ENCODE measurements at places on chromosomes 3 and 15. TPM values are rescaled to one million over a fixed set of nuclear protein-coding genes. Genes with fewer than 3 reads are reported as not detected.

DNA sequence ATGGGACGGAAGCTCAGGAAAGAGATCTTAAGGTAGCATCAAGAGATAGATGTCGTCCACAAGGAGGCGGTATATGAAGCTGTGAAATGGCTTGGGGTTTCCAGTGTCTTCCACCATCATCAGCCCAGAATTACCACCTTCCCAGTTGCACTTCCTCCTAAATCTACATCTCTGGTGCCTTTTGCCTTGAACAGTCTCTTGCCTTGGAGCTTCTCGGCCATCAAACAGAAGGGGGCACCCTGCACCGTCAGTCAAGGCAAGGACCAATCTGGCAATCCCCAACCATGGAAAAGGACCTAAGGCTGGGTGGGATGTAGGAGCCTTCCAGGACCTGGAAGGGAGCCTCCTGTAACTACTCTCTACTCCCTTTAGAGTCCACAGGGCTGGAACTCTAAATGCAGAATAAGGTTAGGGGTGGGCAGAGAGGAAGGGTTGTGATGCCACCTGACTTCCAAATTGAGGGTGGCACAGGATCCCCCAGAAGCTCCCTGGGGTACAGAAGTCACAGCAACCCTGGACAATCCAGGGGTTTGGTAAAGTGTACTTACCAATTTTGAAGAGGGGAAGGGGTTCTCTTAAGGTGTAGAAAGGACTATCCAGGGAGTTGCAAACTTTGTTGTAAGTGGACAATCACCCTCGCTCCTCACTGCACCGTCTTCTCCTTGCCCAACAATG lies 1.0 kb upstream of the RYR3 start:
- H3K27ac ChIP-seq = no peak overlapping the region
- H3K4me1 ChIP-seq = peaks cover 5% of the 10 kb centered on the region
- no peaks in the 10 kb centered on the region for H3K27me3 ChIP-seq

- H3K4me1 ChIP-seq = no peaks in the 10 kb centered on the region
- no peak overlapping the region for H3K27ac ChIP-seq
- H3K4me3 ChIP-seq = no peak overlapping the region
- no peaks in the 10 kb centered on the region for H3K27me3 ChIP-seq
Observed at GRCh38 chr3:18245721-18246120, 179.4 kb downstream of the SATB1 start.

GRCh38 chr15:87843312-87843711 lies 413.2 kb downstream of the NTRK3 start:
- no peak overlapping the region for H3K27ac ChIP-seq
- DNase-seq = no peak
- H3K4me1 ChIP-seq = no peaks in the 10 kb centered on the region
- no peaks in the 10 kb centered on the region for H3K36me3 ChIP-seq
- no peak overlapping the region for H3K4me3 ChIP-seq

- no peak overlapping the region for H3K4me3 ChIP-seq
- H3K4me1 ChIP-seq = no peaks in the 10 kb centered on the region
- no peak for DNase-seq
- H3K27me3 ChIP-seq = no peaks in the 10 kb centered on the region
- H3K36me3 ChIP-seq = no peaks in the 10 kb centered on the region
Observed at GRCh38 chr3:127392156-127392490, 104.3 kb upstream of the PRR20G start.

GRCh38 chr3:196142202-196142956 lies 60.5 kb upstream of the TFRC start:
- H3K4me1 ChIP-seq = no peaks in the 10 kb centered on the region
- H3K4me3 ChIP-seq = no peak overlapping the region
- no peak overlapping the region for H3K27ac ChIP-seq
- no peaks in the 10 kb centered on the region for H3K27me3 ChIP-seq
- H3K36me3 ChIP-seq = no peaks in the 10 kb centered on the region

GRCh38 chr15:25391971-25392721 lies 46.7 kb downstream of the UBE3A start:
- no peak overlapping the region for H3K4me3 ChIP-seq
- H3K4me1 ChIP-seq = no peaks in the 10 kb centered on the region
- no peak for DNase-seq
- H3K27ac ChIP-seq = no peak overlapping the region

GRCh38 chr3:136535906-136536305 lies 216.3 kb downstream of the STAG1 start:
- H3K4me3 ChIP-seq = no peak overlapping the region
- H3K27ac ChIP-seq = no peak overlapping the region
- DNase-seq = no peak
- H3K36me3 ChIP-seq = no peaks in the 10 kb centered on the region

- H3K4me3 ChIP-seq = no peak overlapping the region
- H3K27me3 ChIP-seq = no peaks in the 10 kb centered on the region
- no peaks in the 10 kb centered on the region for H3K36me3 ChIP-seq
- peak; percentile 60 for DNase-seq
- H3K4me1 ChIP-seq = no peaks in the 10 kb centered on the region
Observed at GRCh38 chr15:28977377-28978010, 91.7 kb downstream of the APBA2 start.

GRCh38 chr3:141288336-141288990 lies 56.8 kb downstream of the PXYLP1 start:
- no peak overlapping the region for H3K27ac ChIP-seq
- H3K4me3 ChIP-seq = no peak overlapping the region
- H3K4me1 ChIP-seq = peaks cover 23% of the 10 kb centered on the region
- H3K36me3 ChIP-seq = peaks cover 14% of the 10 kb centered on the region

- DNase-seq = no peak
- no peak overlapping the region for H3K4me3 ChIP-seq
- no peaks in the 10 kb centered on the region for H3K4me1 ChIP-seq
- no peaks in the 10 kb centered on the region for H3K36me3 ChIP-seq
- H3K27ac ChIP-seq = no peak overlapping the region
- no peaks in the 10 kb centered on the region for H3K27me3 ChIP-seq
Observed at GRCh38 chr3:44277925-44278324, 36.2 kb downstream of the TOPAZ1 start.

DNA sequence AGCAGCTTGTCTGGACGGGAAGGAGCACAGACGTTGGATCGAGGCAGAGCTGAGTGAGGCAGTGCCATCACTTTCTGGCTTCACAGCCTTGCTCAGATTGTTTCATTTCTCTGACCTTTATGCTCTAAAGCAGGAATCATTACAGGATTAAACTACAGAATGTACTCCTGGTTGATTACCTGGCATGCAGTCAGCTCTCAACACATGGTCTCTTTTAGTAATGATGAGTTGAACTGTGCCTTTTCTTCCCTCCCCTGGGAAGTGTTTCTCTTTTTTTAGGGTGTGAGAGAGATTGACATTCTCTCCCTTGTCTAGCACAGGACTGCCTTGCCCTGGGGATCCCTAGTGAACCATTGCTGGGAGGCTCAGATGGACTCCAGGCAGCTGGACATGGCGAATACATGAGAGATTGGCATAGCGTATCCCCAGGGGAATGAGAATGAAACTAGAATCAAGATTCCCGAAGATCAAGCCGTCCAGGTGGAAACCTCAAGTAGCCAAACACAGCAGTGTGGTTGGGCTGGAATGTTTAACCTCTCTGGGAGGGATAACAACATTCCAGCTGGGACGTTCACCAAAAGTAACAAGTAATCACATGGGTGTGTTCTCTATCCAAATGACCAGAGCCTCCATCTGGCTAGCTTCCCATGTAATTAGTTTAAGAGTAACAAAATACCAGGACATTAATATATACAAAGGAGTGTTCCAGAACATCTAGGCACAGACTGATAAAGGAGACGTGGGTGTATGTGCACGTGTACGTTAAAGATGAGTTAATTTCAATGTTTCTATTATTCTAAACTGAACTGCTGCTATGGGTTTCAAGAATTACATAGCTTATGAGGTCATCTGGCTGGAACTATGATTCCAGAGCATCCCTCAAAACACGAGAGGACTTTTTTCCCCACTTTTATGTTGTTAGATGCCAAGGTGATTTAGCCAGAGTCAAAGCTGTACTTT lies 118.6 kb upstream of the NR2E3 start:
- H3K4me3 ChIP-seq = peak overlapping the region; percentile 3
- H3K27me3 ChIP-seq = no peaks in the 10 kb centered on the region
- no peaks in the 10 kb centered on the region for H3K36me3 ChIP-seq
- no peak for DNase-seq

- peak overlapping the region; percentile 86 for H3K27ac ChIP-seq
- H3K4me3 ChIP-seq = no peak overlapping the region
- no peaks in the 10 kb centered on the region for H3K36me3 ChIP-seq
- DNase-seq = no peak
- no peaks in the 10 kb centered on the region for H3K4me1 ChIP-seq
- no peaks in the 10 kb centered on the region for H3K27me3 ChIP-seq
Observed at GRCh38 chr3:25456723-25457670, 28.9 kb downstream of the RARB start.

GRCh38 chr3:16423947-16424673 lies 89.4 kb downstream of the RFTN1 start:
- no peaks in the 10 kb centered on the region for H3K36me3 ChIP-seq
- H3K27ac ChIP-seq = no peak overlapping the region
- no peaks in the 10 kb centered on the region for H3K27me3 ChIP-seq
- no peak for DNase-seq

GRCh38 chr3:143315766-143316165 lies 196.2 kb downstream of the CHST2 start:
- no peaks in the 10 kb centered on the region for H3K27me3 ChIP-seq
- no peak overlapping the region for H3K4me3 ChIP-seq
- no peak overlapping the region for H3K27ac ChIP-seq
- no peak for DNase-seq
- peaks cover 9% of the 10 kb centered on the region for H3K4me1 ChIP-seq

DNA sequence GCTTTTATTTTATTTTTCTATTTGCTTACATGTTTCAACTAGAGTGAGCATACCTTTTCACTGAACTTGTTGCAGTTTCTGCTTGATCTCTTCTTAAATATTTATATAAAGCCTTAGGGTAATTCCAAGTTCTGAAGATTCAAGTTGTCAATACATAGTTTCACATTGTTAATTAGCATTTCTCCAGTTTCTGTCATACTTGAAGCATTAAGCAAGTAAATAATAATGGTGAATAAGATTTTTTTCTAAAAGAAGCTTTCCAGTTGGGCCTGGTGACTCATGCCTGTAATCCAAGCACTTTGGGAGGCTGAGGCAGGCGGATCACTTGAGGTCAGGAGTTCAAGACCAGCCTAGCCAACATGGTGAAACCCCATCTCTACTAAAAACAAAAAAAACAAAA lies 53.9 kb downstream of the CALML4 start:
- no peaks in the 10 kb centered on the region for H3K27me3 ChIP-seq
- H3K36me3 ChIP-seq = peaks cover 22% of the 10 kb centered on the region
- H3K27ac ChIP-seq = no peak overlapping the region
- DNase-seq = no peak
- no peak overlapping the region for H3K4me3 ChIP-seq
- H3K4me1 ChIP-seq = no peaks in the 10 kb centered on the region

DNA sequence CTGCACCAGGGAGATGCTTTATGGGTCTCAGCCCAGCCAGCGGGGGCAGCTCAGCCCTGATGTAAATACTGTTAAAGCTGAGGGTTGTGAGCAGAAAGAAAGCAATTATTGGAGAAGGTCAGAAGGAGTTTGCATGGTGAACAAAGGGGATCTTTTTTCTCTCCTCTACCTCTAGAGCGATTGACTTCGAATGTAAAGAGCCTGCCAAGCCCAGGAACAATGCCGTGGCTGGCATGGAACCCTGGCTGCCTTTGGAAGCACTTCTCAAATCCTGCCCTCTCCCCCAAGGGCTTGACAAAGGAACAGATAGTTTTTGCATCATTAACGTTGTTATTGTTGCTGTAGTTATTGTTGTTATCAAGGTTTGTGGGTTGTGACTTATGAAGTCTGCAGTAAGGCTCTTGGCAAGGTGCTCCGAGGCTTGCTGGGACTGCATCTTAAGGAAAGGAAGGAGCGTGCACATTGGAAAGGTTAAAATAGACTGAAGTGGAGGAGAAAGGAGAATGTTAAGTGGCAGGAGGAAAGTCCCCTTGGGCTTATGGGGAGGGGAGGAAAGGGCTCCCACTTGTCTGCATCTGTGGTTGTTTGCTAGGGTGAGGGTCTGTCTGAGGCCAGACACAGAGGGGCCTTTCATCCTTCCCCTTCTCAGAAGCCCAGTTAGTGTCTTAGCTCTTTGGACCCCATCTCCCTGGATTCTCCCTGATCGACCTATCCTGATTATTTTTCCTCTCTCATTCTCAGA lies 16.7 kb downstream of the PDIA5 start:
- no peak for DNase-seq
- no peak overlapping the region for H3K4me3 ChIP-seq
- H3K27ac ChIP-seq = no peak overlapping the region
- H3K27me3 ChIP-seq = no peaks in the 10 kb centered on the region
- H3K4me1 ChIP-seq = peaks cover 90% of the 10 kb centered on the region

GRCh38 chr3:48024401-48024800 lies 8.2 kb upstream of the MAP4 start:
- no peaks in the 10 kb centered on the region for H3K27me3 ChIP-seq
- no peak overlapping the region for H3K4me3 ChIP-seq
- H3K36me3 ChIP-seq = no peaks in the 10 kb centered on the region
- H3K4me1 ChIP-seq = peaks cover 49% of the 10 kb centered on the region
- no peak for DNase-seq

DNA sequence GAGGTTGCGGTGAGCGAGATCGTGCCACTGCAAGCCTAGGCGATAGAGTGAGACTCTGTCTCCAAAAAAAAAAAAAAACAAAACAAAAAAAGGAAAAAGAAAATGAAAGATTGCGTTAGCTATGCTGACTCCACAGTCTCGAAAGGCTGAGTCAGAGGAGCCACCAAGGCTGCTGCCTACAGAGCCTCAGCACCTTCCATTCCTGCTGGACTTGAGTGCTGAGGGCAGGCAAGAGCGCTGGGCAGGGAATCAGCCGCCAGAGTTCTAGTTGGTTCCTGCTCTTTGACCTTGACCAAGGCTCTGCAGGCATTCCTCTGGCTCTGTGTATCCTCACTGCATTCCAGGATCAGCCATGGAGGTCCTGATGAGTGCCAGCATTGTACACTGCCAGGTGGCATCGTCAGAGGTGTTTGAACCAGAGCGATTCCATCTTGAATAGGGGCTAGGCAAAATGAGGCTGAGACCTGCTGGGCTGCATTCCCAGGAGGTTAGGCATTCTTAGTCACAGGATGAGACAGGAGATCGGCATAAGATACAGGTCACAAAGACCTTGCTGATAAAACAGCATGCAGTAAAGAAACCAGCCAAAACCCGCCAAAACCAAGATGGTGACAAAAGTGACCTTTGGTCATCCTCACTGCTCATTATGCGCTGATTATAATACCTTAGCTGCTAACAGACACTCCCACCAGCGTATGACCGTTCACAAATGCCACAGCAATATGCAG lies 5.9 kb downstream of the MESP2 start:
- no peak overlapping the region for H3K27ac ChIP-seq
- no peaks in the 10 kb centered on the region for H3K36me3 ChIP-seq
- no peaks in the 10 kb centered on the region for H3K27me3 ChIP-seq
- DNase-seq = no peak
- peaks cover under 1% of the 10 kb centered on the region for H3K4me1 ChIP-seq

INKA1 gene
- total RNA-seq = 1.8 TPM

ZPLD1 gene
- total RNA-seq = not detected

SLC27A2 gene
- not detected for total RNA-seq

CKMT1A gene
- 3.3 TPM for total RNA-seq

FGD5 gene
- total RNA-seq = 18.8 TPM

ARGFX gene
- not detected for total RNA-seq

FAN1 gene
- 17.3 TPM for total RNA-seq

Data from right atrium auricular region (tissue), 2 donors.